ENCODE measurements at places on chromosomes 7 and 10. TPM values are rescaled to one million over a fixed set of nuclear protein-coding genes. Genes with fewer than 3 reads are reported as not detected.

The KIF11 gene
- 63.8 TPM for total RNA-seq

The GPR26 gene
- 0.11 TPM for total RNA-seq

The VSTM4 gene
- total RNA-seq: 9.5 TPM

The SLC13A1 gene
- total RNA-seq: not detected

The TAS2R38 gene
- not detected for total RNA-seq

The JAKMIP3 gene
- 0.51 TPM for total RNA-seq

The CALU gene
- total RNA-seq: 594 TPM

The CHAT gene
- not detected for total RNA-seq

The VPS50 gene
- total RNA-seq: 32.1 TPM

The C7orf57 gene
- 0.91 TPM for total RNA-seq

The DLX5 gene
- 1.3 TPM for total RNA-seq

The FXYD4 gene
- total RNA-seq: not detected

The CYP2C19 gene
- total RNA-seq: not detected

The FMC1 gene
- 9.2 TPM for total RNA-seq

The LARP4B gene
- 23.6 TPM for total RNA-seq

The ASZ1 gene
- not detected for total RNA-seq

The CYP2C8 gene
- not detected for total RNA-seq

The MET gene
- total RNA-seq: 209 TPM

The NME8 gene
- total RNA-seq: not detected

The PNLIP gene
- not detected for total RNA-seq

The SPAM1 gene
- total RNA-seq: not detected

The APBB1IP gene
- total RNA-seq: not detected

The TMEM120A gene
- 3.6 TPM for total RNA-seq

The UTF1 gene
- total RNA-seq: not detected

The PHF14 gene
- 41.2 TPM for total RNA-seq

The SEC31B gene
- 0.34 TPM for total RNA-seq

The ITPRID1 gene
- not detected for total RNA-seq

The LIPJ gene
- not detected for total RNA-seq

The HERPUD2 gene
- total RNA-seq: 17.1 TPM

The MYPN gene
- 1.8 TPM for total RNA-seq

The FBXL13 gene
- 3.1 TPM for total RNA-seq

The PRR15 gene
- total RNA-seq: 3.5 TPM

The PANK1 gene
- total RNA-seq: 10.0 TPM

The KNDC1 gene
- not detected for total RNA-seq

The LIPF gene
- total RNA-seq: not detected

The WEE2 gene
- total RNA-seq: not detected

The FFAR4 gene
- not detected for total RNA-seq

The RNLS gene
- 4.3 TPM for total RNA-seq

The EIF5AL1 gene
- total RNA-seq: 0.54 TPM

The CCDC126 gene
- total RNA-seq: 29.3 TPM

The EPHA1 gene
- total RNA-seq: not detected

The POLR2J2 gene
- total RNA-seq: 0.27 TPM

The DPY19L1 gene
- 57.9 TPM for total RNA-seq

The TMEM184A gene
- 1.7 TPM for total RNA-seq

The PRTFDC1 gene
- 4.9 TPM for total RNA-seq

The SEC61G gene
- total RNA-seq: 1,119 TPM

The MLXIPL gene
- total RNA-seq: not detected

The HSPA12A gene
- total RNA-seq: 11.0 TPM

The AEBP1 gene
- not detected for total RNA-seq

The TMEM236 gene
- total RNA-seq: 0.06 TPM

The CALN1 gene
- 2.8 TPM for total RNA-seq

The SLC39A12 gene
- total RNA-seq: not detected

The ASAH2 gene
- total RNA-seq: 0.46 TPM

The CFAP69 gene
- 4.9 TPM for total RNA-seq

The OPN4 gene
- total RNA-seq: not detected
